T-cell (primary cell): ENCODE measurements at places on chromosomes 1 and 21.

- DNase-seq = no peak
Measured at GRCh38 chr1:44723064-44723463, 7.9 kb downstream of the RNU5D-1 start.

- no peak for DNase-seq
Measured at GRCh38 chr1:202987922-202988583, 19.1 kb upstream of the TMEM183A start.

- no peak for DNase-seq
Measured at GRCh38 chr1:164608651-164609057, 49.7 kb downstream of the PBX1 start.

- no peak for DNase-seq
Measured at GRCh38 chr1:38263438-38263837, 216.8 kb upstream of the POU3F1 start.

GRCh38 chr1:22362626-22363402 is 88.8 kb upstream of the ZBTB40 start:
- DNase-seq = no peak

GRCh38 chr1:92030656-92031107 is 897 bp downstream of the EPHX4 start:
- no peak for DNase-seq

GRCh38 chr1:197776351-197777105 is 1.2 kb upstream of the DENND1B start:
- DNase-seq = no peak

DNA sequence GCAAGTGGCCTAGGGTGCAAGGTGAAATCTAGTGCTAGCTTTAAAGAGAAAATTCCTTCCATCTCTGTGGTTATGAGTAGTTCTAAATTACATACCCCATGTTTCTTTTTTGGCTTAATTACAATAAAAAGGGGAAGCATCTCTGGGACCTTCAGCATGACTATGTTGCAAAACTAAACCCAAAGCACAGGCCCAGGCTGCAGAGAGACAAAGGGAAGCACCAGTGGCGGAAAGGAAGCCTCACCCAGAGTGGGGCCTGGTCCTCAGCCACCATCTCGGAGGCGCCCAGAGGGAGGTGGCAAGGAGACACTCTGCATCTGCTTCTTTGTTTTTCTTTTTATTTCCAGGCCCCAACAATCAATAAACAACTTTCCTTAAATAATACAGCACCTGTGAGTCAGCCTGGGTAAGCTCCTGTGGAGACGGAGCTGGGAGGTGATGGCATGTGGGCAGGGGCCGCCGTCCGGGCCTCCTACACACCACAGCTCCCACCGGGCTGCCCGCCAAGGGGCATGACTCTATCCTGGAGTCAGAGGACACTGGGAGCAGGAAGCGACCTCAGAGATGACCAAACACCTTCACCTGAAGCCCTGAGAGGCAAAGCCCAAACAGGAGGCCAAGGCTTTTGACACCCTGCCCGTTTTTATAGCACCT is 21.7 kb downstream of the ITPKB start:
- no peak for DNase-seq

GRCh38 chr1:63621075-63621474 is 27.9 kb downstream of the PGM1 start:
- no peak for DNase-seq

DNA sequence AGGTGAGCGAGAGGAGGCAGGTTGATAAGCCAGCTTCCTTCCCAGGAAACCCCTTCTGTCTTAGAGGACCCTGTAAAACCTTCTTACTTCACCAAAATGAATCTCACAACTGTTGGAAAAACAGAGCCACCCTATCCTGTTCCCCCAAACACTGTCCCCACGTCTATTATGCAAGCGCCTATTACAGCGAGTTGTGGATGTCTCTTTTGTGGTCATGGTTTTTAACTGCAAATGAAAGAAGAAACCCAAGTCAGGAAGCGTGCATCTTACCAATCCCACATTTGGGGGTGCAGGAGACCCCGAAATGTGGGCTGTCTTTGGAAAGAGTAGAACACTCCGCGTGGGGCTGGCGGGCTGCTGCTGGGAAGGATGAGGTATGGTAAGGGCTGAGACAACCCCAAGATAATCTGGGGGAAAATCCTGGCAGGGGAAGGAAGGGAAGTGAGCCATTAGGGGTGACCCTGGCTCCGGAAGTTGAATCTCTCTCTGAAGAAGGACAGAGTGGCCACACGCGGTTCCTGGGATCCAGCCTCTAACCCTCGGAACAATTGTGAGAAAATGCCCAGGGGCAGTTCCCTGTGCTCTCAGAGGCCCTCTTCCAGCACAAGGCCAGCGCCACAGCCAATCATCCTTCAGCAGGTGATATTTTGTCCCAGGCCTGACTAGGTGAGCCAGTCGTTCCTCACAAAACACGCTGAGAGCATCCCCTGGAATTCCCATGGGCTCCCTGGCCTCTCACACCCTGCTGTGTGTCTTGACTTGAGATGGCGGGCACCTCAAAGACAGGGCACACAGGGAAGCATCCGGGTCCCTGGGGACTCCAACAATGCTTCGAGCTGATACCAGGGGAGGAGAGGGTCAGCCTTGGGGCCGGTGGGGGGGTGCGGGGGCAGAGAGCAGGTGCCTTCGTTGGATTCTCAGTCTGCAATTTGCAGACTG is 168.5 kb upstream of the IRF2BP2 start:
- DNase-seq = no peak

- peak; percentile 1 for DNase-seq
Measured at GRCh38 chr1:94384485-94385265, 33.5 kb upstream of the ABCD3 start.

- no peak for DNase-seq
Measured at GRCh38 chr1:114105421-114105979, 48.2 kb downstream of the SYT6 start.

DNA sequence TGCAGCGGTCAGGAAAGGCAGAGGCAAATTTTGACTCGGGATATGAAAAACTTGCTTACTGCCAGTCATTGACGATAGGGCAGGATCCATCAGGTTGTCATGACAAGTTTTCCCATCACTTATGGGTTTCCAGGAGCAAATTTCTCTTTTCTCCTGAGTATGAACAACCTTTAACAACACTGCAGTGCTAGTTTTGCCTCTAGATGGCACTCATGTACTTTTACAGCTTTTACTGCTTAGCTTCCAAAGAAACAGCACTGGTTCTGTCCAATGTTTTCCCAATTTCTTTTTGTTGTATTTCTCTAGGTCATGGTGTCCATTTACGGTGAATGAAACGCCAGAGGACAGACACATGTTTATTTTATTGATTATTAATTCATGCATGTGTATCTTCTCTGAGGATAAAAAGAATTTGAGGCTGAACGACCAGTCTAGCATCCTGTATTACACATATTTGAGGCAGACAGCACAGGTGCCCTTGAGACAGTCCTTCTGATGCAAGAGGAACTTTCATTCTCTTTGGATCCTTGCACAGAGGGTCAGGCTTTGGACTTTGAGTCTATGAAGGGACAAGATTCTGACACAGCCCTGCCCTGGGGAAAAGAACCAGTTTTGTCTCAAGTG is 112.3 kb upstream of the TRABD2B start:
- no peak for DNase-seq

- DNase-seq = no peak
Measured at GRCh38 chr1:198328458-198329032, 171.7 kb downstream of the NEK7 start.

DNA sequence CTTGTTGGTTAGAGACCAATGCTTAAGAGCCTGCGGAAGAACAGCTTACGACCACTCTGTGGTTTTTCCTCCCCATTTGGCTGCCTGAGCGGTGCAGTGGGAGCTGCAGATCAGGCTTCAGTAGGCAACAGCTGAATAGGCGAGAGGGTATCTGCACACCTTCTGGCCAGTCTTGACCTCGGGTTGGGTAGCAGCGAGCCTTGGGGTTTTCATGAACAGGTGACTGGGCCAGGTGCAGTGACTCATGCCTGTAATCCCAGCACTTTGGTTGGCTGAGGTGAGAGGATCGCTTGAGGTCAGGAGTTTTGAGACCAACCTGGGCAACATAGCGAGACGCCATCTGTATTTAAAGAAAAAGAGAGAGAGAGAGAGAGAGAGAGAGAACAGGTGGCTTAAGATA is 41.0 kb downstream of the NENF start:
- no peak for DNase-seq

DNA sequence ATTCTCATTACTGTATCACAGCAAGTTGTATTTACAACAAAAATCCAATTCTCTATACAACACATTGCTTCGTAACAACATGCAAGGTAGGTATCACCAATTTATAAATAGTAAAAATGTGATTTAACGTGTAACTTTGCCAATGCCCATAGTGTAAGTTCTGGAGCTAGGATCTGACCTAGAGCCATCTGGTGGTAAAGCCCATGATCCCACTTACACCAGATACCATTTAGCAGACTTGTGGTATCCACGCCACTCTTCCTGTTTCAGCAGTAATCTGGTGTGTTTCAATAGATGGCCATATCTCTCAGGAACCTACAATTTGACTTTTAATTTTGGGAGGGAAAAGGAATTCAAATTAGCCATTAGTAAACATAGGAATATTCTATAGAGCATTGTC is 10.2 kb downstream of the SETSIP start:
- no peak for DNase-seq

- no peak for DNase-seq
Measured at GRCh38 chr1:222798116-222798515, 16.7 kb upstream of the DISP1 start.

DNA sequence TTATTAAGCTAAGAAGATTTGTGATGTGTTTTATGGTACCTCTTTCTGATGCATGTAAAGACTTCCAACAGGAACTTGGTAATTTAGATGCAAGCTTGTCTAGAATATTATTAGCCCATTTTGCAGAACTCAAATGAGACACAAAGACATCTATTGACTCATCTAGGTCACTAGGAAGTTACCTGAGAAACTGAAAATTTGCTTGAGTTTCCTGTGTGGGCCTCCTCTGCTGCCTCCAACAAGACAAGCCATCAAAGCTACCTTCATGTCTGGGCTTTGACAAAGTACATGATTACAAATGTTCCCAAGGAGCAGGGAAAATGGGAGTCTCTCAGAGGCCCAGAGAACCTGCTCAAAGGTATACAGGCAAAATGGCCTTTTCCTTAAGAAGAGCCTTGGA is 5.6 kb downstream of the RUNX1 start:
- DNase-seq = no peak

GRCh38 chr21:45994086-45994661 is 12.6 kb downstream of the COL6A1 start:
- DNase-seq = no peak

GRCh38 chr1:31412732-31413404 is at the start of gene SERINC2:
SERINC2 (plus strand) TSS chr1:31413213; CDS start chr1:31413266, 53 bp downstream.
- DNase-seq = peak; percentile 38

DNA sequence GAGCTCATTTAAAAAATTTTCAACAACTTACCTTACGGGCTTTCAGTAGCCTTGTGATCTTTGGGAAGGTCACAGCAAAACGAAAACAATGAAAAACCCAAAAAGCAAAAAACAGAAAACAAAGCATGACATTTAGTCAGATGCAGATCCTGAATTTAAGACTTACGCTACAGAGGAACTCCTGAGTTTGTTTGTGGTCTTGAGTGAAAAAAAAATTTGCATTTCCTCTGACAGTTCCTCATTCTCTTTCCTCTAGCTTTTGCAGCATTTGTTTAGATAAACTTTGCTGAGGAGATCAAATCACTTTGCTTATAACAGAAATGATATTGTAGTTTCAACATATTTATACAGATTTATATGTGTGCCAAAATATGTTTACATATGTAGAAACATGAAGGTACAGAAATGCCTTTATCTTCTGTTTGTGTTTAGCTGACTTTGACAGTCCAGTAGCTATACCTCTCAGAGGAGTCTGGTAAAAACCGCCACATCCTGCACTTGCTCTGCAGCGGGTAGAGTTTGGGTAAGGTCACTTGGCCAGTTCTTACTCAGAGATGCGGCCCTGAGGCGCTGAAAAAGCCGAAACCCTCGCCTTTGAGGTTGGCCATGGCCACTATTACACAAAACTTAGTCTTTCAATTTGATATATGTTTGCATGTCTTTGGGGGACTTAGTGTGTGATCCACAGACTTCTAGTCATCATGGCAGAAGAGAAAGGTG is 142.5 kb downstream of the TNR start:
- no peak for DNase-seq

- no peak for DNase-seq
Measured at GRCh38 chr1:7410156-7410555, 360.9 kb upstream of the VAMP3 start.

DNA sequence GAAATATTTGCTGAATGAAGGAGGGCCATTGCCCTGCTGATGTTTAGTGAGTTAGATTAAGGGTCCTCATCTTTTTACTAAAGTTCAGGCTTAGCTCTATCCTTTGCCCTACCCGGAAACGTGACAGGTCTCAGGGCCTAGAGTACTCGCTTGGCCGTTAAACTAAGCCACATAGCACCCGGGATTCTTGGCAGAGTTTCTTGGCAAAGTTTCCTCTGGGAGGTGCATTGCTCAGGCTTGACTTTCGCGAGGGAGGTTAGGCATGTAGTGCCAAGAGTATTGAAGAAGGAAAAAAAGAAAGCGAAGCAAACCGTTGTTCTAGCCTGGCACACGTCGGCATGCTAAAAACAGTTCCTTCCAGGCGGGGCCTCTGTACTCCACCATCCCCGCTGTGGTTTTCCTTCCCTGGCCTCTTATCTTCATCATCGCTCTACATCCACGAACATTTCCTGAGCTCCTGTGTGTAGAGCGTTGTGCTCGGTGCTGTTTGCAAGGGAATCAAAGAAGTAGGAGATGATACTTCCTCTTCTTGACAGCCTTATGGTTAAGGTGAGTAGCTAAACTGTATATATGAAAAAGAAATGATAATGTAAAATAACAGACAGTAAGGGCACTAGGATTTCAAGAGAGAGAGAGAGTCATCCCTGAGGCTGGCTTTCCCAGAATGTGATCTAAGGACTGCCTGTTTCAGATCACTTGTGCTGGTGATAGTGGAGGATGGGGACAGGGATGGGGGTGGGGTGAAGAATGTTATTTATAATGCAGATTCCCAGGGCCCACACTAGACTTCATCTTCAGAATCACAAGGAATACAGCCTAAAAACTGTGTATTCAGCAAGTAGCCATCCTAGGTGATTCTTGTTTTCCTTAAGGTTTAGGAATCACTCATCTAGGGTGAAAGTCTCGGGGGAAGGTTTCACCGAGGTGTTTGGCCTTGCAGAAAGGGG is 18.8 kb downstream of the RNF220 start:
- no peak for DNase-seq

GRCh38 chr1:63289135-63289534 is 33.2 kb upstream of the FOXD3 start:
- DNase-seq = no peak
